ENCODE measurements at places on chromosomes 6 and 20.

GRCh38 chr6:127518191-127518709 lies 885 bp downstream of the MTCL3 start:
- DNase-seq: no peak

- DNase-seq: no peak
These were observed 3.8 kb downstream of the MTCL3 start for GRCh38 chr6:127515234-127515793.

DNA sequence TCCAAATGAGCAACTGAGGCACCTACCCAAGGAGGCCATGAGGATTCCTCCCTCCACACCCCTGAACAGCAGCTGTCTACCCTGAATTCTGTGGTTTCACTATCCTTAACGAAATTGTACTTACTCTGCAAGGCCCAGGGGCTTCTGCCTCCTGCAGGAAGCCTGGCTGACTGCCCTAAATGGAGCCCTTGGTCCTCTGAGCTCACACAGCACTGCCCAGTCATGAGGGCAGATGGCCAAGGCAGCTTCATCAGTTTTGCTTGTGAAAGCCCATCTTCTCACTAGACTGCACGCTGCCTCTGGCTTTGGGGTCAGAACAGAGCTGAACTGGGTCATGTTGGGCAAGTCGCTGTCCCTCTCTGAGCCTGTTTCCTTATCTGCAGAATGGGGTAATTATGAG lies 26.4 kb upstream of the SIRPA start:
- no peak for DNase-seq

DNA sequence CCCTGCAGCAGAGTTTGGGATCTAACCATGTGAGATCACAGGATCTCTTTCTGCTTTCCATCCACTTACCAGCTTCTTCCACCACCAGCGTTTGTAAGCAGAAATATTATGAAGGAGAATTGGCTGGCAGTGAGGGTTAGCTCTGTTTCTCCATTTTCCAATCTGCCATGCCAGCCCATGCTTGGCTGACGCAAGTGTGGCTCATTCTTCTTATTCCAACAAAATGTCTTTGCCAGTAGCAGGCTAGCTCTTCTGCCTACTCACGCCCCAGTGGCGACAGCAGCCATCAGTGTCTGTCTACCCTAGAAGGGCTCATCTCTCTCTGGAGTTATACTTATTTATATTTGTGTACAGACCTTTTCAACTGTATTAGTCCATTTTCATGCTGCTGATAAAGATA lies 286.2 kb downstream of the FARS2 start:
- no peak for DNase-seq

DNA sequence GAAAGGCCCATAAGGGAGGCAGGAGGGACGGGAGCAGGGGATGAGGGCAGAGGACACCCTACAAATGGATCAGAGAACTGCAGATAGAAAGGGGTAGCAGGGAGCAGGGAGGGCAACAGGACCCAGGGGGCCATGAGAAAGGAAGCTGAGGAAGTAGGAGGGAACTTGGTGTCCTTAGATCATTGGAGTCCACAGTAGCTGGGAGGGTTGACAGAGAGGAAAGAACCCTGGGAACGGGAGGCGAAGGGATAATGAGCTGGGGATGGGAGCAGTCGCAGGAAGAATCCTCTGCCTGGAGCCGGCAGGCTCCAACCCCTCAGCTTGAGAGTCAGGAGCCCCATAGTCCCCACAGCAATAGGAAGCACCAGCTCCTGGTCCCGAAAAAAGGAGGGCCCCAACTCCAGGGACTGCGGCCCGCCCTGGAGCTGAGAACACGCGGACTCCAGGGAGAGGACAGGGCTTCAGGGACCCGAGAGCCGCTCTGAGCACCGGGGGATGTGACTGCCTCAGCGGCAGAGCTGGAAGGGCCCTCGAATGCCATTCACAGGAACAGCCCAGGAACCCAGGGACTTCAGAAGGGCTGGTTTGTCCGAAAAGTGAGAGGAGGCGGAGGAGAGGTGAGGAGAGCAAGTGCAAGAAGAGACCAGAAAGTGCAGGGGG lies 32.7 kb downstream of the HLA-A start:
- no peak for DNase-seq

- DNase-seq: no peak
These were observed 534.1 kb upstream of the JAG1 start for GRCh38 chr20:11207749-11208502.

DNA sequence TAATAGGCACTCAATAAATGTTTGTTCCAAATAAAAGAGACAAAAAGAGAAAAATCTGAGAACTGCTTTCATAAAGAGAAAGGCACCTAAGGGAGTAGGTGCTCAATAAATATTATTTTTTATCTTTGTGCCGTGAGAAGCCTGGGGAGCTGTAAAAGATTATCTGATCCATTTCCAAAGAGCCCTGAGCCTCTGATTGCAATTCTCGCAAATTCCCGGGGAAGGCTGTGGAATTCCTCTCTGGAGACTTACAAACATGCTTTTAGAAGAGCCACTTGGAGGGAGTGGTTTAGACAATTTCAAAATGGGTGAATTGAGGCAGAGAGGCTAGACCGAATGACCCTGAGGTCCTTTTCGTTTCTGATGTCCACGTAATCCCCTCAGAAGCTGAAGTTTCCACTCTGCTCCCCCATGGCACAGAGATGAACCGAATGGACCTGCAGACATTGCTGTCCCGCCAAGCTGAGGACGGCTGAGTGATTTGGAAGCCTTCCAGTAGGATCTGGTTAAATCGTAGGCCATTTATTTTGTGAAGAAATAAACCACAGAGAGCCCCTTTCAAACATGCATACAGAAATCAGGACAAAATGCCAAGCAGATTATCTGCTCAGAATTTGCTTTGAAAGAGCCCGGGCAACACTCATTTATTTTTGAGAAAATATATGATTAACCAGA lies 77.8 kb downstream of the PKHD1 start:
- no peak for DNase-seq

- no peak for DNase-seq
These were observed 148.8 kb downstream of the CFAP61 start for GRCh38 chr20:20201124-20201523.

DNA sequence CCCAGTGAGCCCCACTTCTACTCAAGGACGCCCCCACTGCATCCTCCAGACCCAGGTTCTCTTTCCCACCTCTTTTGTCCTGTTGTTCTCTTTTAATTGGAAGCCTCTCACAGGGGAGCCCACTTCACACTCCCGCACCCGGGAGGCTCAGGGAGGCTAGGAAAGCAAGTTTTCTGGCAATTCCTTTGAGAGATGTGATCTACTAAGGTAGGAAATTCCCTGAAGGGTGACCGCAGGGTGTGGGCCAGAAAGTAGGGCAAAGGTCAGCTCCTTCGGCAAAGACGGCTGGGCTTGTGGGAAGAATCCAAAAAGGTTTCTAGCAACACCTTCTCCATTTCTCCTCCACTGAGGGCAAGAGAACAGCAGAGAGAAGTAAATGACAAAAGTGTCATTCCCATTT lies 98.1 kb upstream of the PTPN1 start:
- no peak for DNase-seq

DNA sequence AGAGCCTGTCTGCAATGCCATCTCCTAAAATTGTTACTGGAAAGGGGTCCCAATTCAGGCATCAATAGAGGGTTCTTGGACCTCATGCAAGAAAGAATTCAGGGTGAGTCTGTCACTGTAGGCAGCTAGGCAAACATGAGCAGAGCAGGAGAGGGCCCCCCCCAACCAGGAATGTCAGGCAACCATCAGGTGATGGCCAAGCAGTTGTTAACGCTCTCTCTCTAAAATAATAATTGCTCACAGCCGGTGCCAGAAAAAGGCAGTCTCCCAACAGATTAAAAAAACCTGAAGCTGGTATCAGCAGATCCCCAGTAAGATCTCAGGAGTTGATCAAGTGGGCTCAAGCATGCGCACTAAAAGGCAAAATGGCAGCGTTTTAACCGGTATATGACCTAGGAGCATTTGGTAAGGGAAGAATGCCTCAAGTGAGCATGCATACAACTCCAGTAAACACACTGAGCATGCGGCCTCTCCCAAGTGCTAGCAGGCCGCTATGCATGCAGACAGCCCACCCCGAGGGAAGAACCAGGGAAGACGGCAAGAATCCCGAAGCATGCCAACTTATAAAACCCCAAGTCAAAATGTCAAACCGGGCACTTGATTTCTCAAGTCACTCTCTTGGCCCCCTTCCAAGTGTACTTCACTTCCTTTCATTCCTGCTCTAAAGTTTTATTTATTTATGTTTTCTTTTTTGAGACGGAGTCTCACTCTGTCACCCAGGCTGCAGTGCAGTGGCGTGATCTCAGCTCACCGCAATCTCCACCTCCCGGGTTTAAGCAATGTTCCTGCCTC lies 44.0 kb upstream of the RNGTT start:
- DNase-seq: no peak

GRCh38 chr6:40556023-40556422 lies 31.1 kb downstream of the LRFN2 start:
- DNase-seq: no peak

GRCh38 chr6:20403766-20404640 lies 2.3 kb downstream of the E2F3 start:
- no peak for DNase-seq

GRCh38 chr20:22544462-22544861 lies 39.9 kb downstream of the FOXA2 start:
- DNase-seq: no peak
